ENCODE measurements at places on chromosomes 1 and 21.
A peak's percentile ranks its signal among the peaks of the same experiment; 100 is the strongest.

- DNase-seq: peak; percentile 81
These were observed 12.0 kb upstream of the RHBG start for GRCh38 chr1:156356875-156357534.

DNA sequence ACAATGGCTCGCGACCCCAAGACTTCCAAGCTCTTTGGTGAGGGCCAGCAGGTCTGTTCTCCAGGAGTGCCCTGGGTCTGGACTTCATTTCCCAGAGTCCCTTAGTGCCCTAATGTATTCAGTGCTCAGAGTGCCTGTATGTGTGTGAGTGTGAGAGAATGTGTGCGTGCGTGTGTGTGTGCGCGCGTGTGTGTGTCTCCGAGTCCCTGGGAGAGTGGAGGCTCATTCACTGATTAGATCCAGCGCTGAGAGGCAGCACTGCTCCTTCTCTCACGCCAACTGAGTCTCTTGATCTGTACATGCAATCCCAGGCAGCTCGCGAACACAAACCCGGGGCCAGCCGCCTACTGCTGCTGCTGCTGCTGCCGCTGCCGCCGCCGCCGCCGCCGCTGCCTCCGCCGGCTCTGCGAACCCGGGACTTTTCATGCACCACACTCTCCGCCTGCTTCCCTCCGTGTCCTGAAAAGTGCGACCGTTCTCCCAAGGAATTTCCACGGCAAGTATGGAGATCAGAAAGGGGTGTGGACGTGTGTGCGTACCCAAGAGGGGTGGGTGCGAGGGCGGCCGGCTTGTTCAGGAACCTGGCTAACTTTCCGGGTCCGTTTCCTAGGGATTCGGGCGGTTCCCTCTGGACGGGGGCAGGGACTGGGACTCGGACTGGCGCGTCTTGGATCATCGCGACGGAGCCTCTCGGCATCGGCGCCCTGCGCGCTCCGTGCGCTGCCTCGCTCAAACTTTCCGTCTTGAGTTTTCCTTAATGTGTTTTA lies at the start of gene RNF220:
RNF220 (plus strand) TSS at position 225 of the 767 bp plus-strand sequence.
- peak; percentile 38 for DNase-seq

DNA sequence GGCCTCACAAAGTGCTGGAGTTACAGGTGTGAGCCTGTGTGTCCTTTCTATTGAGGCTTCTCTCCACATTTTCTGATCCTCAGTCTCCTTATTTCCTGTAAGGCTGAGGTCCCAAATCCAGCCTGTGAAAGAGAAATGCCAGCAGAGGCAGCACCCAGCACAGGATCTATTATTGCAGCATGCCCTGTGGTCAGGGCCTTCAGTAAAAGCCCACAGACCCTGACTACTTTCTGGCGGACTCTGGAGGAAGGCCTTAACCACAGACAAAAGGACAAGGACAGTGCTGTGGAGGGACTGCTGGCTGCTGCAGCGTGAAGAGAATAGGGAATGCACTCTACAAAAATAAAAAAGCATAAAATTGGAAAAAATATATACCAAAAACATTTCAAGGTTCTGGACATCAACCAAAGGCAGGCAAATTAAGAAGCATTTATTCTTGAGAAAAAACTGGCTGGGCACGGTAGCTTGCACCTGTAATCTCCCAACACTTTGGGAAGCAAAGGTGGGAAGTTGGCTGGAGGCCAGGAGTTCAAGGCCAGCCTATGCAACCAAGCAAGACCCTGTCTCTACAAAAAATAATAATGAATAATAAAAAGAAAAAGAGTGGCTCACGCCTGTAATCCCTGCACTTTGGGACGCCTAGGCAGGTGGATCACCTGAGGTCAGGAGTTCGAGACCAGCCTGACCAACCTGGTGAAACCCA lies 9.4 kb upstream of the PGD start:
- no peak for DNase-seq

GRCh38 chr1:172532700-172533512 lies at the start of gene SUCO:
Gene SUCO, plus strand, starts transcription at chr1:172533150. Its CDS starts 286 bp downstream, at chr1:172533436.
- peak; percentile 96 for DNase-seq

All from NCI-H1930 (cell line).